IPS DF 19.7 (cell line): ENCODE measurements at places on chromosomes 1 and 21.
A peak's percentile ranks its signal among the peaks of the same experiment; 100 is the strongest.

GRCh38 chr1:14780271-14780670 lies 181.8 kb downstream of the KAZN start:
- no peak for DNase-seq

GRCh38 chr1:19596065-19596713 lies 47.9 kb upstream of the NBL1 start:
- DNase-seq = no peak

DNA sequence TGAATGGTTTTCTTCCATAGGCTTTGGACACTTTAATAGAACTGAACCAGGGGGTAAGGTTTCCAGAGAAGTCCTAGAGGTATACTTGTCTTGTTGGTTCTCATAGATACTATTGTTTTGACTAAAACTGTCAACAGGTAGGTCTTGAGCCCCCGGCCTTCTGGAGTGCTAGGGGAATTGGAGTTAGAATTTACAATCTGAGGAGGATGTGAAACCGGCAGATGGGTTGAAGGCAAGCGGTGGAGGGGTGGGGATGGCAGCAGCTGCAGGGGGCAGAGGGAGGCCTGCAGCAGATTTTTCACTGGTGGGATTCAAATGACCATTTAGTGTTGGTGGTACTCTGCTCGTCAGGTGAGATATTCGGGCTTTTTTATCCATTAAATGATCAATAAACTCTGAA lies 4.3 kb upstream of the CD1D start:
- no peak for DNase-seq

DNA sequence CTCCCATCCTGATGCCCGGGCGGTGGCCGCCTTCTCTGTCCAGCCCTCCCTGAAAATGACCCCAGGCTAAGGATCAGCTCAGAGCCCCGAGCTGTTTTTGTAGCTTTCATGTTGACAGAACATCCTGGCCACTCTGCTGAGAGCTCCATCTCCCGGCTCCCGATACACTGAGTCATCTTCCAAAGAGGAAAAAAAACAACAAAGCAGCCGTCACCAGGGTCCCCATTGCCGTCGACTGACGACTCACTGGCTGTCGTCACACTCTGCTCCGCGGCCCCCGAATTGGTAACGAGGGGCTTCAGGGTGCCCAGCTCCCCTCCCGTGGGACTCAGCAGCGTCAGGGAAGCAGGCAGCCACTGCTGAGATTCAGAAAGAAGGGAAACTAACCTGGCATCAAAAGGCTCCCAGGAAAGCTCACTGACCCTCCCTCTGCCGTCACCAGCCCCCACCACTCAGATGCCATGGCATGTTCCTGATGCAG lies 67.2 kb downstream of the CD46 start:
- DNase-seq = no peak

- DNase-seq = no peak
Observed at GRCh38 chr1:147169840-147170674, 2.2 kb downstream of the PRKAB2 start.

DNA sequence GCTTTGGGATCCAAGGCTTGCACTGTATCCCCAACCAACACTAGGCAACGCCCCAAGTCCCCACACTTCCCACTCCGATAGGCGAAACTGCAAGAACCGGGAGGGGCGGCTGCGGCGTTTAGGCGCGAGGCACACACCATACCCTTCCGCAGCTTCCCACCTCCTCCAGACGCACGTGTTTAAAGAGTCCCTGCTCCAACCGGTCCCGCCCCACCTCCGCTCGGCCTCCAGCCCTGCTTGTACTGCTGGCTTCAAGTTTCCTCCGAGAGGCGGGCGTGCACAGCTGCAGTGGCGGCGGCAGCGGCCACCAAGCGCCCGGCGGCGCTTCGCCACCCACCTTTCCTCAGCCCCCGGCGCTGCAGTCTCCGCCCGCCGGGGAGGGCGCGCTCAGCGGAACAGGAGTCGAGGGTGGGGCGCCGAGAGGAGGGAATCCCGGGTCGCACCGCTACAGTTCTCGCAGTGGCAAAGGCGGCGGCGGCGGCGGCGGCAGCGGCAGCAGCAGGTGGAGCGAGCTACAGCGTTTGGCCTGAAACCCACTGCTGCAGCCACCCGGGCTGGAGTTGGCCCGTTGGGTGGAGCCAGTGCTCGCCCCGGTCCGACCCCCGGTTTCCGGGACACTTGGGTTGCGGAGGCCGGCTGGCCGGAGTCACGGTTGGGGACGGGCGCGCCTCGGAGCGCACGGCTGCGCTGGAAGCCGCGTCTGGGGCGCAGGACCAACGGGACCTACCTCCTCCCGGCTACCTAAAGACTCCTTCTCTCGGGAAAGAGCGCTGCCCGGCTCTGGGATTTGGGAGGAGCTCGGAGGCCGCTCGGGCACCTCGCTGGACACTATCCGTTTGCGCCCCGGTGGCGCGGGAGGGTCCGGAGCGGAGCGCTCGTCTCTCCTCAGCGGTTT lies at the start of gene CNIH3:
CNIH3 (plus strand) TSS at position 457 of the 895 bp plus-strand sequence. CDS start 858 bp downstream, outside the sequence.
- DNase-seq = peak; percentile 73

DNA sequence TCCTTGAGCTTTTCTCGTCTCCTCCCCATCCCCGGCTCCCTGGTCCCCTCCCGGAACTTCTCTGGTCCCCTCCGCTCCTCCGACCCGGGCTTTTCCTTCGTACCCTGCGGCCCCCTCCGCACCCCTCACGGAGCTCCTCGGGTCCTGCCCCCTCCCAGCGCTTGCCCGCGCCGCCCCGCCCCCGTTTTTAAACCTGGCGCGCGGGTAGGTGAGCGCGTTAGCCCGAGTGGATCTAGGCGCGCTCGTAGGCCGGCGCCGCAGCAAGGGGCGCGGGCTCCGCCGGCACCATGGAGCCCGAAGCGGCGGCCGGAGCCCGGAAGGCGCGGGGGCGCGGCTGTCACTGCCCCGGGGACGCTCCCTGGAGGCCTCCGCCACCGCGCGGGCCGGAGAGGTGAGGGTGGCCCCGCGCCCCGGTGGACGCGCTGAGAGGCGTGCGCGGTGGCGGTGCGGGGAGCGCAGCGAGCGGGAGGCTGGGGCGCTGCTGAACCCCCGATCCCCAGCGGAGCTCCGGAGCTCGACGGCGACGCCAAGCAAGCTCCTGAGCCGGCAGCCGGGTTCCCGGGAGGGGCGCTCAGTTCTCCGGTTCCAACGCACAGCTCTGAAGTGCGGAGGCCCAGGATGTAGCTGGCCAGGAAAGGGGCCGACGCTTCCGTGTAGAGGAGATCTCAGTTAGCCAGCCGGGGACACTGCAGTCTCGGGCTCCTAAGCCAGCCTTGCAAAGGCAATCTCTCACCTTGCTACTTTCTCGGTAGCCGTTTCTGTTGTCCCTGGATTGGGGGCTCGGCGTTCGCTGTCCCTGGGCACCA lies at the start of gene RIPPLY3:
RIPPLY3 (plus strand) TSS at position 217 of the 806 bp plus-strand sequence; CDS start at position 288, 71 bp downstream.
- DNase-seq = no peak

- DNase-seq = no peak
Observed at GRCh38 chr1:5994713-5995621, 2.7 kb upstream of the NPHP4 start.

- DNase-seq = no peak
Observed at GRCh38 chr1:37752213-37752582, 12.7 kb downstream of the EPHA10 start.

DNA sequence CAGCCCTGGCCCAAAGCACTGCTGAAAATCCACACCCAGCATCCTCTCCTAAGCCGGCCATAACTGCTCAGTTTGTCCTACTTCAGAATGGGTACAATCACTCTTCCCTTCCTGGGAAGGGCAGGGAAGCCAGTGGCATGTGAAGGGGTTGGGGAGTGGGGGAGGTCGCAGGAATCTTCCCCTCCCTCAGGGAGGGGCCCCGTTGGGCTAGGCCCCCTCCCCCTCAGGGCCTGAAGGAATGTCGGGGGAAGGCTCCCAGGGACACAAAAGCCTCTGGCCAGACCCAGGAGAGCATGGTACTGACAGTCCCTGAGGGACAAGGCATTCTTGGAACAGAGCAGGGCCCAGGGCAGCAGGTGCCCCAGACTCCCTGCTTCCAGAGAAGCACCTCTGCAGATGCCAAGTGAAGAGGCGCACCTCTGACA lies 1.2 kb downstream of the ELOVL1 start:
- DNase-seq = no peak

DNA sequence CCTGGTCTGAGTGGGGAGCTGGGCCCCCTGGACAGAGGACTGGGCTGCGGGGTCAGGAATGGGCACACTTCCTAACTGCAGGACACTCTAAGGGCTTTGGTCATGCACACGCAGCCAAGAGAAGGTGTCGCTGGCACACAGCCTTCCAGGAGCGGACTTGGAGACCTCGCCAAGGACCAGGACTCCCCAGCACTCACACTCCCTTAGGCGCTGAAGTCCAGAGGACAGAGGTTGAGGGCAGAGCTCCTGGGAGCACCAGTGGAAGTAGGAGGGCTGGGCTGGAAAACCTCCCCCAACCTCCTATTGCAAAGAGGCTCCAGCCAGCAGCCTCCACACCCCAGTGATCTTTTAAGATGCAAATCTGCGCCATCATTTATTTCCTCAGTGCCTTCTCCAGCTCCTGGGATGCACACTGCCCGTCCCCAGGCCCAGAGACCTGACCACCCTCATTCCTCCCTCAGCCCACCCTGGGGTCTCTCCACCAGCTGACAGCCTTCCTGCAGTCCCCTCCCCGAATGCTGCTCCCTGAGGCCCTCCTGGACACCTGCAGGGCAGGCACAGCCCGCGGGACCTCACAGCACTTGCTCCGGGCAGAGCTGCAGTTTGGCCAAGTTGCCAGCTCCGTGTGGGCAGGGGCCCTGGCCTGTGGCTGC lies 3.0 kb downstream of the TSPEAR start:
- no peak for DNase-seq

DNA sequence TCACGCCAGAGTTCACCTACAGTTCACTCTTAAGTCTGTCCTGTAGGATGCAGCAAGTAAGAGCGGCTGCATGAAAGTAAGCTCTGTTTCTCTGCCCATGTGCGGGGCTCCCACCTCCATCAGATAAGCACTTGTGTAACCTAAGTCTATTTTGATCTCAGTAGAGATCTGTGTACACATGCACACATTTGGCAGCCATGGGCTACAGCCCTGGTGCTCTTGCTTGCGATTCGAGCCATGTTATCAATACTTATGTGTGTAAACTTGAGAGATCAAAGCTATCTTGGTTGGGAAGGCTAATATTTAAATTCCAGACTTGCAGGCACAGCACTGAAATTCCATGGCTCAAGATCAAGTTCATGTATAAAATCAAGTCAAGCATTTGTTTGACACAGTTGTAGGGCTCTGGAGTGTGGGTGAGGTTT lies 244.7 kb upstream of the FGGY start:
- no peak for DNase-seq

DNA sequence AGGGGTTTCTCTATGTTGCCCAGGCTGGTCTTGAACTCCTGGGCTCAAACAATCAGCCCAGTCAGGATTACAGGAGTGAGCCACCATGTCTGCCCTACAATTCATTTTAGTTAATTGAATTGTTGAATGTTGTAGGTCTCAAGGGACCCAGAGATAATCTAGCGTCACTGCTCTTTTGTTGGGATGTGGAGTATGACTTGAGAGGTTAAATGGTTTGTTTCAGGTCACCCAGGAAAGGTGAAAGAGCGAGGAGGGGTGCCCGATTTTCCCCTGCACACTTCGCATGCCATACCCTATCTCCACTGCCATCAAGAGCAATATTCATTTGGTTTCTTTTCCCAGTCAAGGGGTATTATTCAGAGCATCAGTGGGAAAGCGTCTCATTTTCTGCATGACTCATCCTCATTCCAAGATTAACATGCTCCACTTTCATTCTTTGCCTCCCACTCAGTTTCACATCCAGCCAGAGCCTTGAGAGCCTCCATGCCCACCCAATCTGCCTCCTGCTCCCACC lies 13.1 kb upstream of the SLC30A1 start:
- no peak for DNase-seq

DNA sequence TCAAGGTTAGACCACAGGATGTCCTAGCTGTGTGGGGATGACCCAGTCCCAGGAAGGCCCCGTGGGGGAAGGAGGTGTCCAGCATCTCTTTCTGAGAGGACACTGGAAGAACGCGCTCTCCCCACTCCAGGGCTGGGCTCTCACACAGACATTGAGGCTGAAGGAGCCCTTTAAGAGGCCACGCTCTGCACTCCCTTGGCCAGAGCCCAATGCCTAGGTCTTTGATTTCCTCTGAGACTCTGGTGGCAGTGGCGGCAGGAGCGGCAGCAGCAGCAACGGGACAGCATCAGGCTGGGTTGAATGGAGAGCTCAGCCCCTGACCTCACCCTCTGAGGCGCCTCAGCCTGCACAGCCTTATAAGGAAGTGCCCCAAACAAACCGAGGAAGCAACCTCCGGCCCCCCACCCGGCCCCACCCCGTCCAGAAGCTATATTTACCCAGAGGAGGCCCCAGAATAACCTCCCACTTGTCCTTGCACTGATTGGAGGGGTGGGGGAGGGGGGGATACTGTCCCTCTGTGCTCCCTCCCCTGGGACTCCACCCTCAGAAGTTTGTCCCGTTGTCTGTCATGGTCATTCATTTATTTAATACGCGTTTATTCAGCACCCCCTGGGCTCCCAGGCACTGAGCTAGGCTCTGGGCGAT lies 12.3 kb downstream of the NES start:
- DNase-seq = no peak

GRCh38 chr1:65372557-65372956 lies 47.9 kb upstream of the LEPR start:
- no peak for DNase-seq

GRCh38 chr1:170097449-170097948 lies 23.0 kb upstream of the KIFAP3 start:
- DNase-seq = no peak

DNA sequence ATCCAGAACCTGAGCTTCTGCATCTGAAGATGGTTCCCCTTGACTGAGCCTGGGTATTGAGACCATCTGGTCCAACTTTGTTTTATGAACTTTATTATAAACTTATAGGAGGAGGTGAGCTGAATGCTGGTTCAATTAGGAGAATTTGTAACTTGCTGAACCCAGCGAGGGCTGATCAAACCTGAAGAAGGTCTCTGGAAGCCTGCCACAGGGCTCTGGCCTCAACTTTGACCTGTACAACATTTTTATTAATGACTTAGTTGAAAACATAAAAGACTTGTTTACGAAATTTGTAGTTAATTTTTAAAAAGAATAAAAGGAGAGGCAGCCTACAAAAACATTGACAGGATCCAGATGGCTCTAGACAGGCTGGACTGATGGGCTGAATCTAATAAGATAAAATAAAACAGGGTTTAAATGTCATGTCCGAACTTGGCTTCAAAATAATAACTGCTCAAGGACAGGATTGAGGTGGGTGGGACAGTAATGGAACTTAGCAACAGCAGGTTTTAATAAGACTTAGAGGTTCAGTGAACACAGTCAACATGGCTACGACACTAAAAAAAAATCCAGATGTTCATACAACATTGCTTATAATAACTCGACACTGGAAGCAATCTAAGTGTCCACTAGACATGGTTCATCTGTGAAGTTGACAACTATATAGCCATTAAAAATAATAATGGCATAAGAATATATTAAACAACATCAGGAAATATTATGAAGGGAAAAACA lies 53.4 kb upstream of the GJB5 start:
- no peak for DNase-seq
